ENCODE measurements at places on chromosomes 6 and 20. TPM values are rescaled to one million over a fixed set of nuclear protein-coding genes. Genes with fewer than 3 reads are reported as not detected.

- no peaks in the 10 kb centered on the region for H3K36me3 ChIP-seq
- H3K27ac ChIP-seq, result no peak overlapping the region
- no peak overlapping the region for H3K4me3 ChIP-seq
- H3K4me1 ChIP-seq, result no peaks in the 10 kb centered on the region
These were observed 31.8 kb downstream of the SNRNP48 start for GRCh38 chr6:7621761-7622160.

Gene PKIB
- 13.1 TPM for total RNA-seq

Gene SSTR4
- not detected for total RNA-seq

Gene RAB32
- total RNA-seq, result 108 TPM
